ENCODE measurements at places on chromosomes 2 and 18. TPM values are rescaled to one million over a fixed set of nuclear protein-coding genes. Genes with fewer than 3 reads are reported as not detected.

The MC4R gene
- not detected for total RNA-seq

The PFN4 gene
- 0.74 TPM for total RNA-seq

The EVA1A gene
- total RNA-seq, result 0.41 TPM

The EGR4 gene
- not detected for total RNA-seq

The SULT1C4 gene
- total RNA-seq, result 2.7 TPM

The TMEM17 gene
- 2.2 TPM for total RNA-seq

The UBXN4 gene
- 58.1 TPM for total RNA-seq

The CFC1 gene
- total RNA-seq, result not detected

The PRSS56 gene
- not detected for total RNA-seq

The MTIF2 gene
- total RNA-seq, result 53.0 TPM

The ABCB6 gene
- total RNA-seq, result 21.5 TPM

The MYO5B gene
- total RNA-seq, result 0.44 TPM

The EMX1 gene
- not detected for total RNA-seq

The DCAF17 gene
- 5.2 TPM for total RNA-seq

The SLC14A1 gene
- 22.1 TPM for total RNA-seq

The CXCR1 gene
- 0.44 TPM for total RNA-seq

The REG3A gene
- total RNA-seq, result not detected

The ALPI gene
- not detected for total RNA-seq

The FSIP2 gene
- 0.05 TPM for total RNA-seq

The MYO7B gene
- total RNA-seq, result 0.44 TPM

The CPLX4 gene
- total RNA-seq, result not detected

The SPDYA gene
- 0.14 TPM for total RNA-seq

The FASTKD2 gene
- total RNA-seq, result 39.9 TPM
